ENCODE measurements at places on chromosomes 13 and 19.
A peak's percentile ranks its signal among the peaks of the same experiment; 100 is the strongest.

GRCh38 chr13:46345866-46346265 lies 41.2 kb downstream of the RUBCNL start:
- no peak for DNase-seq

DNA sequence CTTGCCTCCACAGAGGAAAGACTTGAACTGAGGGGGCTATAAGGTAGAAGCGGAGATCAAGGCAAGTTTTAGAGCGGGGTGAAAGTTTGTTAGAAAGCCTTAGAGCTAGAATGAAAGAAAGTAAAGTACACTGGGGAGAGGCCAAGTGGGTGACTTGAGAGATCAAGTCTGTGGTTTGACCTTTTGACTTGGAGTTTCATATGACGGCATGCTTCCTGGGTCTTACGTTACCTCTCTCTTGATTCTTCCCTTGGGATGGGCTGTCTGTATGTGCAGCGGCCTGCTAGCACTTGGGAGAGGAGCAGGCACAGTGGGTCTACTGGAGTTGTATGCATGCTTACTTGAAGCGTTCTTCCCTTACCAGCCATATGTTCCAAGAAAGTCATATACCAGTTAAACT lies 1768.5 kb downstream of the PCDH9 start:
- peak; percentile 4 for DNase-seq

GRCh38 chr19:6534451-6535093 lies 3.7 kb downstream of the TNFSF9 start:
- no peak for DNase-seq

- no peak for DNase-seq
Observed at GRCh38 chr19:21838646-21839045, 2.7 kb upstream of the ZNF43 start.

DNA sequence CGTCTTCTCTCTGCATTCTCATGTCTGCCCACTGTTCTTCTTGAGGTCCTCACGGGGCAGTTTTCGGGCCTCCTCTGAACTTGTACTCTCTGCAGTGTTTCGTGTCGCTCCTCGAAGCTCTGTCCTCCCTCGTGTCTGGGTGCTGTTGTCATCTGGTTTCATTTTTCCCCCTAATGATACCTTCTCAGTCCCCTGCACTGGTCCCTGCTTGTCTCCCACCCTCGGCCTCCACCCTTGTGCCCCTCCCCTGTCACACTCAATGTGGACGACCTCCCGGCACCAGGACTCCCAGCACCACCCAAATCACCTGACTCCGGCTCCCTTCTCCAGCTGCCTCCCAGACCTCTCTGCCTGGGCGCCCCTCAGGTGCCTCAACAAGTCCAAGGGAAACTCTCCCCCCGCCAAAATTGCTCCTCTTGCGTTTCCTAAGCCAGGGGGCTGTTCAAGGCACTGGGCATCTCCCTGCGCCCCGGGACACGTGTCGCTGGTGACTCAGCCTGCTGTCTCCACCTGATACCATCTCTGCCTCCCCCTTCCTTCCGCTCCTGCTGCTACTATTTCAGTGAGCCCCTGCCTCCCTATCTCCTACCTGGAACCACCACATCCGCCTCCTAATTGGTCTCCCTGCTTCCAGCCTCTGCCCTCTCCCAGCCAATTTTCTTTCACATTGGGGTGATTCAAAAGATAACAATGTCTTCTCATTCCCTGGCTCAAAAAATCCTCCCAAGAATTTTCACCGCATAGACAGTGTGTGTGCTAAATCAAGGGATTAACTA lies 49.5 kb downstream of the RFX2 start:
- peak; percentile 75 for DNase-seq

- no peak for DNase-seq
Observed at GRCh38 chr13:44619651-44620050, 43.5 kb upstream of the TSC22D1 start.

DNA sequence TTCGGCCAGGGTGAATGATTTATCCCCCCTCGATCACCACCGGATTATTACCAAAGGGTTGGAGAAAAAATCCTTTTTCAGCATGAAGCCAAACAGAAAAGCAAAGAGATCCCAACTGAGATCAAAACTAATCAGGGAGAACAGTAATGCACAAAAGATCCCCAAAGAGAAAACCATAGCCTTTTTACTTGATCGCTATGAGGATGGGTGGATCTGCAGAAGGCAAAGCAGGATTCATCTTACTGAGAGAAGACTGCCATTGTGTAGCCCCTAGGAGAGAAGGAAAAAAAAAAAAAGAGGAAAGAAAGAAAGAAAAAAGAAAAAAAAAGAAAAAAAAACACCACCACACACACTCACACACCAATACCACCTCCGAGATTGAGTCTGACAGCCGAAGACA lies at the start of gene FGF14:
TSS of gene FGF14 (minus strand) at position 283 of the 400 bp plus-strand sequence.
- no peak for DNase-seq

DNA sequence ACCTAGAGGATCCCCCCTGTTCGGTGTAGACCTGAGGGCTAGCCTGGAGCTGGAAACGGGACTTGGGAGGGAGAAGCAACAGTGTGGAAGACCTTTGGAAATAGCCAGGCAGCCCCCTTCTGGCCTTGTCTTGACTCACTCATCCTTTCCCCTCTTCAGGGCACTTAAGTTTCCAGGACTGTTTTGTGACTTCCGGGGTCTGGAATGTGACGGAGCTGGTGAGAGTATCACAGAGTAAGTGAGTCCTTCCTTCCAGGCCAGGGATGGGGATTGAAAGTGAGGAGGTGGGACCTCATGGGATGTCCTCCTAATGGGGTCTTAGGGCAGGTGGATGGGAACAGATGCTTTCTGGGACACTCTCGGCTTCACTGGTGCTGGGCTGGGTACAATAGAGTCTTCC lies 29.4 kb downstream of the LYL1 start:
- no peak for DNase-seq

DNA sequence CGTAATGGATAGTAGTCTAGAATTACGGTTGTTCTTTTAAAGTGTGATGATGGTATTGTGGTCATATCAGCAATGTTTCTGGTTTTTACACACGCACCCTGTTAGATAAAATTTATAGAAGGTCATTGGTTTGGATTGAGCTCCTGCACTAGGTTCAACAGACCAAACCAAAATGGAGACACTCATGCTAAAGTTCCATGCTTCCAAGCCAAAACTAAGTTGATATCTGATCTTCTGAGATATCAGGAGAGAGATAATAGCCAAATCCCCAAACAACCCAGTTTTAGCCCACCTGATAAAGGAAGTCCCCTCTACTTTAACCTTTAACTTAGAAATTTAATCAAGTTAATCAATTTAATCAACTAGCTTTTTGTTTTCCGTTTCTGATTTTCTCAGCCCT lies 1.2 kb downstream of the NOSIP start:
- DNase-seq = no peak

DNA sequence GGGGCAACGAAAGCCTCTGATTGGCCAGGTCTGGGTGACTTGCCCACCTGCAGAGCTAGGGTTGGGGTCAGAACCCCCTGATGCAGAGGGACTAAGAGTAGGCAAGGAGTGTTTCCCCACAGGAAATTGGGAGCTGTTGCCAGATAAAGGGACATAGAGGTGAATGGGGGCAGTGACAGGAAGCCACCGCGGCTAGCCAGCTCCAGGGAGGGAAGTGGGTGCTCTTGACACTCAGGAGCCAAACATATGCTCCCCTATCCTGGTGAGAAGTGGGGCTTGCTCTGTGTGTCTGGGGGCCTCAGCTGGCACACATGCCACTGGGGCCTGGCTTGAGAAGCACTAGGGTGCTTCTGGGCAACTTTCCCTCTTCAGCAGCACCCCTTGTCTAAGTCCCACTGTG lies 26.0 kb downstream of the WDR88 start:
- no peak for DNase-seq

- DNase-seq = no peak
Observed at GRCh38 chr19:3536429-3537100, 2.4 kb upstream of the TEKTIP1 start.

DNA sequence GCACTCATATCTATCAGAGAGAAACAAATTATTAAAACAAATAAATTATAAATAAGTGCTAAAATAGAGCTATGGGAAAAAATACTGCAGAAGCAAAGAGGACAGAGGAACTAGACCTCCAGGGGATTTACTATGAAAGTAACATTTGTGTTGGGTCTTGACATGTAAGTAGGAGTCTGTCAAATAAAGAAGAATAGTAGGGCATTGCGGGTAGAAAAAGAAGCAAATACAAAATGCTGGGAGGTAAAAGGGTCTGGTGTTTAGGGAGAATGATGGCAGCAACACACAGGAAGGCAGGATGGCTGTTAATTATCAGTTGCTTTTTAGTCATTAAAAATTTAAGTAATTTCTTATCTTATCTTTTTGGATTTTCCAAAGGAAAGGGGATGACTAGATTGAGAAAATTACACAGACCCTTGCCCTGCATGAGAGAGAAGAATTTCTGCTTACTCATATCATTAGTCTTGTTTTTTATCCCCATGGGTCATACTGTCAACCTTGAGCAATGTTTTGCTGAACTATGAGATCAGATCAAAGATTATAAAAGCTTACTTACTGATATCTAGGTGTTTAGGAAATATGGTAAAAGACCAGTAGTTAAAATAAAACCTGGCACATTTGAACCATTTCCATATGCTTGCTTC lies 472.7 kb downstream of the DIAPH3 start:
- peak; percentile 14 for DNase-seq

All from fibroblast of skin of abdomen (primary cell).